ENCODE measurements at places on chromosomes 11 and 22.

DNA sequence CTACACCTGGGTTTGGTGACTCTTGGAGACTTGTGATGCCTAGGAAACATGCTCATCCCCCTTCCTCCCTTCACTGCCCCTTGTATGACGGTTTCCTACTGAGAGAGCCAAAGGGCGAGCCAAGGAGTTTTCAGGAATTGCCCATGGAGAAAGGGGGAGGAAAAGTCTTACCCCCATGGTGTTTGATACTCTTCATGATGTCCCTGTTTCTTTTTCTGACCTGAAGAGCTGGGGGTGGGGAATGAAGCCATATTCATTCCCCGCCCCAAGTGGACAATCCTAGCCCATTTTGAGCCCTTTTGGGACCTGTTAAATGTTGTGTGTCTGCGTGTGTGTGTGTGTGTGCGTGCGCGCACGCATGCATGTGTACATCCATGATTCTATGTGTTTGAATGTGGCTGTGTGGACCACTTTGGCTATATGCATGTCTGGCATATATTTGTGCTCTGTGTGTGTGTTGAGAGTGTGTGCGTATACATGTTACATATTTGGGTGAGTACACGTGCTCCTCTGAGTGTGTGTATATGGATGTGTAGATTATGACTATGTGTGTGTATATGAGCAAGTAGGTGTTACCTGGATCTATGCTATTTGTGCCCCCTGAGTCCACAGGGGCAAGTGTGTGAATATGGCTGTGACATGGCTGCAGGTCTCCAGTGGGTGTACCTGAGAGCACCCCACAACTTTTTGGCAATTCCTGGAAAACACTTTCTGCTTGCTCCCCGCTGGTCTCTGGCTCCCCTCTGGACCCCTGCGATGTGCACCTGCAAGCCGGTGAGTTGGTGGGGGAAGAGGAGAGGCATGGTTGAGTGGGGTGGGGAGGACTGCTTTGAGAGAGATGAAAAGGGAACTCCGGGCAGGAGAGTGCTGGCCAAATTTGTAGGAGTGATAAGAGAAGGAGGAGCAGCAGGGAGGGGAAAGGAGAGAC, 24.6 kb downstream of the OTOG start:
- no peak for DNase-seq

- DNase-seq = no peak
Observed at GRCh38 chr11:102280245-102280833, 36.9 kb upstream of the BIRC3 start.

DNA sequence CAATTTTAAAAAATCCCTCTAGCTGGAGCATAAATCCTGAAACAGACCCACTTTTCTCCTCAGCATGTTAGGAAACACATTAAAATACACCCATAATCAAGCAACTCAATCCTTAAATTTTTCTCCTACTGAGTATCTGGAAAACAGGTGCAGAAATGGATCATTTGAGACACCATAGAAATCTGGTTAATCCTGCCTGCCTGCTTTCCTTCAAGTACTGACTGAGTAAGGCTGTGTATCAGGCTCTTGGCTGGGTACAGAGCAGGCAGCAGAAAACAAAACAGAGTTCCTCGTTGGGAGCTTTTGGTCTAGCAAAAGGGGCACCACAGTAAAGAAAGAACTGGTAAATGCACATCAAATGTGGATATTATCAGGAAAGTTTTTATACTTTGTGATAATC, 1.9 kb downstream of the KCNQ1OT1 start:
- DNase-seq = no peak

- DNase-seq = no peak
Observed at GRCh38 chr11:96335388-96335787, 7.6 kb downstream of the MAML2 start.
